ENCODE measurements at places on chromosomes 5 and 9.

GRCh38 chr9:18605766-18606180 lies 131.8 kb downstream of the ADAMTSL1 start:
- DNase-seq = no peak

- DNase-seq = no peak
Observed at GRCh38 chr9:109510506-109510905, 12.4 kb upstream of the PTPN3 start.

DNA sequence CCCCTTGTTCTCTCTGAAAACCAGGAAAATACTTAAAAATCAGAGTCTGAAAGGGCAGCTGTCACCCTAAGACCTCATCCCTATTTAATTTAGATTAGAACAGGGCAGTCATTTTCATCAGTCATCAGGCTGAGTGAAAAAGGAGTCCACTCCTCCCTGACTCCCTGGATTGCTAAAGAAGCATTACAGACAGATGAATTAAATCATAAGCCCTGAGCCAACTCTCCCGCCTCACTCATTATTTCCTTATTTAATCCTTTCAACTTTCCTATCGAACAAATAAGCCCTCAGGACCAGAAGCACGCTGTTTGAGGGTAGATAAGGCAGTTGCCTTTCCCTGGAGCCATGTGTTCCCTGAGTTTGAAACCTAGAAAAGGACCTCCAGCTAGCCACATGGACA lies 201.9 kb upstream of the ANKRD55 start:
- no peak for DNase-seq

DNA sequence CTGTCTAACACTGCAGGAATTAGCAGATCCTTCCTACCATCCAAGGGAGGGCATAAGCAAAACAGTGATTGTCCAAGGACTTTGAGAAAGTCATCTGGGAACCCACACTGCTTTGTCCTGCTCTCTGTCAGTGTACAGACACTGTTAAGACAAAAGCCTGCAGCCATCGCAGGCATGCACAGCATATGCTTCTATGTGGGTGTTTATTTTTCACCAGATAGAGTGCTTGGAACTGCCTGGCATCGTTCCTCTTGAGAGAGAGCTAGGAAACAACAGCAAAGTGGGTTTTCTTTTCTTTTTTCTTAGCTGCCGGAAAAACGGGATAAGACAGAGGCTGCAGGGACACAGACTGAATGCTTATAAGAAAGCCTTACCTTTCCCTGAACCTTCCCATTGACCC lies 212.3 kb downstream of the ICE1 start:
- DNase-seq = no peak

- no peak for DNase-seq
Observed at GRCh38 chr5:130055572-130055971, 151.3 kb downstream of the CHSY3 start.

DNA sequence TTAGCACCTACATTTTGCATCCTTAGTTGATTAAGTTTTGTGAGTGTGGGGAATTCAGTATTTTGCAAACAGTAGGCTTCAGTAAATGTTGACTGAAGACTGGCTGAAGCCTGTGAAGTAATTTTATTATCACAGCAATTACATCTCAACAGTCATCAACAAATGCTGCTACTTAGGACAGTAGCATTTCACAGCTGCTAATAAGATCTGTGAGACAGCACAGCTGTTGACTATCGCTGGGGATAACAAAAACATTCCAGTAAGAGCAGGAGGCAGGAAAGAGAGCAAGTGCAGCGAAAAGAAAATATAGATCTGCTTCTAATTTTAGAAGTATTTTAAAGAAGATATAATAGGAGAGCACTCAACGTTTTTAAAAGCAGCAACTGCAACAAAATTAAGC lies 117.3 kb upstream of the FGF10 start:
- DNase-seq = no peak
